ENCODE measurements at places on chromosomes 5 and 9.

GRCh38 chr5:2780421-2781171 lies 29.1 kb upstream of the IRX2 start:
- no peak for DNase-seq

- DNase-seq = no peak
Observed at GRCh38 chr5:147179562-147180147, 55.2 kb upstream of the STK32A start.

DNA sequence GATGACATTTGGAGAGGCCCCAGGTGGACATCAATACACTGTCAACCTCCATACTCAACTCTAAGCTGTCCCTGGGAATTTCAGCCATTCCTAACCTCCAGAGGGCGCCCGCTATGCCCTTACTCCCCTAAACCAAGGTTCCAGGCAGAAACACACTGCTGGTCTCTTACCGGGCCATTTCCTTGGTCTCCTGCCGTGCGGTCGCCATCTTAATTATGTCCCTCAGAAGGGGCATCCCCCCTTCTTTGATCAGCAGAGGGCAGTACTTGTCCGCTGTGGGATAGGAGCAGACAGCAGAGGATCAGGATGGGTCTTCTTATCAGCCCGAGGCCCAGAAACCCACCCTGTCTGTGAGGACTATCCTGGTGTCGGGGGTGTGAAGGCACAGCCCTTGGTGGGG lies 9.3 kb upstream of the ZDHHC12 start:
- peak; percentile 92 for DNase-seq

DNA sequence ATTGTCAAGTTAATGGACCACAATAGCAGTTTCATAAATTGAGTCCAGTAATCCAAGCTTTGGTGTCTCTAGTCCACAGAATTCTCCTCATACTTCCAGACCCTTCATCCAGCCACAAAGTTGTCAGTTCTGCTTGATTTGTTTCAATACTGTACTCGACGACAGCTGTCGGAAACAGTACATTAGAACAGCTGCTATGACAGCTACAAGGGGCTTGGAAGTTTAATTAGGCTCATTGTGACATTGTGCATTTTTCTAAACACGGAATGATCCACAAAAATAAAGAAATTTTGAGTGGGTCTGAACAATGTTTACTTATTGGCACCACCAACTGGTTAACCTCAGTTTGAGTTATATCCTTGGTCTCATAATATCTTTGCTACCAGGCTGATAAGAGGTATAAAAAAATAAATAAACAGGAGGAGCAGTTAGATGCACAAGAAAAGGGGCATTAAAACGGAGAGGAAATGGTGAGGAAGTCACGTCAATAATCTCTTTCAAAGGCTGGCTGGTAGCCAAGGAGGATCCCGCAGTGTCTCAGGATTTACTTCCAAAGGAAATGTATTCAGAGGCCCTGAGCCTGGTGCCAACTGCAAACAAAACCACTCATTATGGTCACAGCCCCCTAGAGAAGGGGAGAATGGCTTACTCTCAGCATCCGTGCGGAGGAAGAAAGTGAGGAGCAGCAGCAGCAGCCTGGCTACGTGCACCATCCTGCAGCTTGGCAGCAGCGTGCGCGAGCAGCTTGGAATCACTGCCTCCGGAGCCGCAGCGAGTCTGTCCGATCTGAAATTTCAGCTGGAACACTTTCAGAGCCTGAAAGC lies 933.8 kb upstream of the DMAC1 start:
- DNase-seq = peak; percentile 15

- peak; percentile 25 for DNase-seq
Observed at GRCh38 chr5:41433552-41434181, 76.7 kb downstream of the PLCXD3 start.

DNA sequence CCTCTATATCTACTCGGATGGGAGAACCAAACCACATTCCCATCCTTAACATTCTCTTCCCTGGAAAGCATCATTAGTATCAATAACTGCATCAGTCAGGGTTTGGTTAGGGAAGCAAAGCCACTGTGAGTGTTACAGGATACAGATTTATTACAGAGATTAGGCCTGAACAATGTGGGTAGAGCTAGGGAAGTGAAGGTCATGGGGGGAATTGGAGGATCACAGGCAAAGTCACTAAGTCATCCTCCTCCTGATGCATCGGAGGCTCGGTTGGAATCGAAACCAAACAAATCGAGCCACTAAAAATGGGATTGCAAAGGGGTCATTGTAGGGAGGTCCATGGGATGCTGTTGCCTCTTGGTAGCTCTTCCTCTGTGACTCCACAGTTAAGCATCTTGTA lies 61.8 kb upstream of the ZBTB43 start:
- no peak for DNase-seq

DNA sequence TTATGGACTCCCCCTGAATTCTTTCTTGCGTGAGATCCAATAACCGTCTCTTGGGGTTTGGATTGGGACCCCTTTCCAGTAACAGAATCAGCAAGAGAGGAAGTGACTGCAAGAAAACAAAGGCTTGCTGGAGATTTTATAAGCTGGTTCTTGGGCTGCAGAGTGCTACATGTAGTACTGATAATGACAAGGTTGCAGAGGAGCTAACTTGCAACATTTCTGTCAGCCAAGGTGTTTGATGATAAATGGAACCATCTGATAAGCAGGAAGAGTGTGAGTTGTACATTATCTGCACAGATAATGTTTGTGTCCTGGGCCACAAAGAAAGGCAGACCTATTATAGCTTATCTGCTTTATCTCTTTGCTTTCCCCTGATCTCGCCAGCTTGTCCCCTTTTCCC lies 37.1 kb downstream of the DNAJB5 start:
- DNase-seq = no peak

Measured in BE2C (cell line).